ENCODE measurements at places on chromosomes 11 and 22.

- DNase-seq = no peak
Measured at GRCh38 chr22:23218867-23219251, 38.5 kb downstream of the BCR start.

DNA sequence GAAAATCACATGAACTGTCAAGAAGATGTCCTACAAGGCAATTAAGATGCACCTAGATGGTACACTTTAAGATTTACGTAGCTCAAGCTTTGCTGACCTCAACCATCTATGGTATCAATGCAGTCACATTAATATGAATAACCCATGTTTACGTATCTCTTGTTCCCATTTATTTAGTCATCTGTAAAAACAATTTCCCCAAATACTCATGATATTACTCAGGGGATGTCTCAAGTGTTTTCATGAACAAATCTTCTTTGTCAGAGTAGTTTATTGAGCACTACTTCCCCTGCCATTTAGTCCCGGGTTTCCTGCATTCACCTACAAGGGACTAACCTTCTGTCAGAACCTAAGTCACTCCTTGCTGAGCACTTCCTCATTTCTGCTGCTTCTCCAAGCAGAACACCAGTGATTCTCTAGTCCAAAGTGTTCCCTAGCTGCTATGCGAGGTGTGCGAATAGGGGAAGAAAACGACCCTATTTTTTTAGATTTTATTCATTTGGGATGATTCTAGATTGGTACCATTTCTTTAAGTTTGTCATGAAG, 554.3 kb upstream of the LRRC4C start:
- DNase-seq = no peak

- no peak for DNase-seq
Measured at GRCh38 chr11:33829430-33830141, 55.3 kb upstream of the FBXO3 start.

GRCh38 chr22:45969414-45969799, 7.6 kb downstream of the WNT7B start:
- no peak for DNase-seq

DNA sequence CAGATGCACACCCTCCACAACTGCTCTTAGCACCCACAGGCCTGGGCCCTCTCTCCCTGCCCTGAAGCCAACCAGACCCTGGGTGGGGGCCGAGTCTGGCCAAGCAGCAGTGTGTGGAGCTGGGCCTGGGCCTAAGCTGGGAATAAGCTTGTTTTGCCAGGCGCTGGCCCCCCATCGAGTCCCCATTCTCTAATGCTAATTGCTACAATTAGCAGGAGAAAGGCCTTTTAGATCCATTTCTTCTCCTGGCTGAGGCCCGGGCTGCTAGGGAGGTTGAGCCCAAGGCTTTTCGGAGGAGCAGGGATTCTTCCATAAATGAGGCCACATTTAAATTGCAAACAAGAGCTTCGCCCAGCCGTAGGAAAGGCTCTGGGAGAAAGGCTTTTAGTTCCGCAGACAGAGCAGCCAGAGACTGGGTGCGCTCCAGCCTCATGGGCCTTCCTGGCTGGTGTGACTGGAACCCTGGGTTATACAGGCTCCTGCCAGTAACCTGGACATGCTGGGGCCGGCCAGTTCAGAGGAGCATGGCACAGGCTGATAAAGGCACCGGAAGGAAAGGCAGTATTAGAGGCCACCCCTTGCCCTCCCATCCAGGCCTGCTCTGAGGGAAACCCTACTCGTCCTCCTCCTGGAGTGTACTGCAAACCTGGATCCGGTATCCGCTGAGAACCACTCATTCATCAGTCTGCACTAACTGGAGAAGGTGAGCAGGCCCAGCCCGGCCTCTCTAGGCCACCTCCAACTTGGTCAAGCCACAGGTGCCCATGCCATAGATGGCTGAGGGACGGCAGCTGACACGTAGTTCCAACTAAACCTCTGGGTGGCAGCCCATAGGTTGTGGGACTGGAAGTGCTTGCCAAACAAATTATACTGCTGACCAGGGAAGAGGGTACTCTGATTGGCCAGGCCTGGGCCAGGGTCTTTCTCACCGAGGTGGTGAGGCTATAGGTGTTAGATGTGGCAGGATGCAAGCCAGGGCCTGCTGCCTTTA, 6.2 kb downstream of the KCNQ1OT1 start:
- DNase-seq = no peak

GRCh38 chr11:35792148-35792845, 129.7 kb downstream of the TRIM44 start:
- DNase-seq = no peak

- no peak for DNase-seq
Measured at GRCh38 chr11:88282747-88283515, 54.6 kb downstream of the CTSC start.

DNA sequence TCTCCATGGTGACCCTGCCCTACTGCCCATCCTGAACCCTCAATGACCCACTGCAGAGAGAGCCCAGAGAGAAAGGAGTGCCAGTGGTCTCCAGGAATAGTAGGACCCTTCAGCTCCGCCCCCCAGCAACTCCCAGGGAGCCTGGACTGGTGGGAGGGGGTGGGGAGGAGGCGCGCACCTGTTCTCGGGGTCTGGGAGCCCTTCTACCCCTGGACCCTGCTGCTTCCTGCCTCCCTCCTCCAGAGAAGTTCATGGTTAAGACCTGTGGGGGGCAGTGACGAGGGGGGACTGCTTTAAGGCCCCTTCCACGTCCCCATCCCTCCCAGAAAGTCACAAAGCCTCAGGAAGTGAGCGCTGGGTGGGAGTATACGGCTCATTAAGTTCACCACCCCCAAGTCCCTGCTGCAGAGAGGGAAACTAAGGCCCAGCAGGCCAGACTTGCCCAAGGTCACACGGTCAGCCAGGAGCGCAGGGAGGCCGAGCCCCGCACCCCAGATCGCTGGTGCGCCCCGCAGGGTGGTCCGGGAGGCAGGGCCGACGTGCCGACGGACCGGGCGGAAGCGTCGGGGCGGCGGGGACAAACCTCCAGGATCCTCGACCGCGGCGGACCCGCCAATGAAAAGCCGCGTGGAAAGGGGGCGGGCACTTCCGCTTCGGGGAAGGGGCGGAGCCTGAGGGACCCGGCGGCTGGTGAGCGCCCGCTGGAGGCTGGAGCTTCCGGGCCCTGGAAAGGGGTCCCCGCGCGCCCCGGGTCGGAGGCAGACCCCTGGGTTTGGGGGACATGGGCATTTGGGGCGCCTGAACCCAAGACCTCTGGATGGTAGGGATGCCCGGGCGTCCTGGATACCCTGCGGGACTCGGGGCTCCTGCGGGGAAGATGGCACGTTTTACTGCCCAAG, at the start of the genes NUDT22 and TRPT1:
Gene NUDT22 (plus strand): TSS at position 667 of the 899 bp plus-strand sequence. CDS start 379 bp downstream, outside the sequence.
Gene TRPT1 (minus strand): TSS at position 579 of the 899 bp plus-strand sequence. CDS start 326 bp downstream, at position 253.
- DNase-seq = no peak

DNA sequence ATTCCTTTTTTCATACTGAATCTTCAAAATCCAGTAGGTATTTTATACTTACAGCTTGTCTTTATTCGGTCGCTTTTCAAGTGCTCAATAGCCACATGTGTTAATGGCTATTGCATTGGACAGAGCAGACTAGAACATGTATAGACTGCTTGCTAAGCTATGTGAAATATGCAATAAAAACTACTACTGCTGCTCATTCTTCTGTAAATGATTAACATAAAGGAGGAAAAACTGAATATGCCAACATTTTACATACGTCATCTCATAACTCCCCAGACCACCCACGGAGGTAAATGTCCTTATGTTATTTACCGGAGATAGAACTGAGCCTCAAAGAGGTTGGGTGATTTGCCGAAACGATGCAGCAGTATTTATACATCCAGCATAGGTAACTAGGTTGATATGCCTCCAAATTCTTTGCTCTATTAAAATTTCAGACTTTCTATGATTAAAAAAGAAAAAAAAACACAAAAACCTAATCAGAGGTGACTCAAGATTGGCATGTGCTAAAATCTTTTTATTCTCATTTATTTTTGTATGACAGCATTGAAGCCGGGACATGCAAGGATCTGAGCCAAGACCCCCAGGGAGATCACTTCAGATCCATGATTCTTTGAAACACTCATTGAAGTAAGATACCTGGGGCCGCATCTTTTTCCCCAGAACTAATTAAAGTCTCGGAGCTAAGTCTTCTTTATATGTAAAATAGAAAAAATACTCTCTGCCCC, 78.5 kb upstream of the OR5AK2 start:
- DNase-seq = no peak

DNA sequence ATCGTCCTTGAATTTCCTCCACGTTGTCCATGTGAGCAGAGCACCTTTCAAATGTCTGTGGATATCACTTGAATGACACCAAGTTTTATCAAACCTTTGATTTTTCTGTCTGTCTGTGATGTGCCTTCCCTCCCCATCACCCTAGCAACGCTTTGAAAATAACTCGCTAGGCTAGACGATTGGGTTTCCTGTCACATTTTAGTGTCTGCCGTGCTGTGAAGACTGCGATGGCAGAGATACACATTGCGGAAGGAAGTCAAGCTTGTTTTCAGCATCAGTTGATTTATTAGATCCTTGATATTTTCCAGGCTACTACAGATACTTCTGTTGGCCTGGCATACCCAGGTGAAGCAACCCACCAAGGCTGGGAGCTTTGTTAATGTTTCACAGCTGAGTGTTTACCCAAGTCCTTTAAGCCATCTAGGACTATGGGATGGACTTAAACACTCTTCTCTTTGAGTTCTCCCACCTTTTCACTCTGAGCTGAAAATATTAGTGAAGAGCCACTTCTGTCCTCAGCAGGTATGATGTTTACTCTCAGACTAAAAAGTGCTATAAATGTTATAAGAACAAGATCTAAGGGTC, 93.6 kb upstream of the CD44 start:
- DNase-seq = no peak

- DNase-seq = no peak
Measured at GRCh38 chr22:29121124-29121523, 48.3 kb downstream of the KREMEN1 start.

GRCh38 chr11:9858218-9858617, 194.3 kb downstream of the SWAP70 start:
- no peak for DNase-seq
